ENCODE measurements at places on chromosomes 7 and 10.

GRCh38 chr7:114554781-114555537 is 140.3 kb downstream of the FOXP2 start:
- no peaks in the 10 kb centered on the region for H3K36me3 ChIP-seq
- H3K4me3 ChIP-seq = no peak overlapping the region
- no peak overlapping the region for H3K27ac ChIP-seq
- no peak for DNase-seq

- peaks cover 92% of the 10 kb centered on the region for H3K4me1 ChIP-seq
- peak overlapping the region; percentile 74 for H3K27ac ChIP-seq
- no peak for DNase-seq
- peaks cover 60% of the 10 kb centered on the region for H3K36me3 ChIP-seq
Observed at GRCh38 chr7:87213811-87214210, 5.7 kb downstream of the TMEM243 start.

DNA sequence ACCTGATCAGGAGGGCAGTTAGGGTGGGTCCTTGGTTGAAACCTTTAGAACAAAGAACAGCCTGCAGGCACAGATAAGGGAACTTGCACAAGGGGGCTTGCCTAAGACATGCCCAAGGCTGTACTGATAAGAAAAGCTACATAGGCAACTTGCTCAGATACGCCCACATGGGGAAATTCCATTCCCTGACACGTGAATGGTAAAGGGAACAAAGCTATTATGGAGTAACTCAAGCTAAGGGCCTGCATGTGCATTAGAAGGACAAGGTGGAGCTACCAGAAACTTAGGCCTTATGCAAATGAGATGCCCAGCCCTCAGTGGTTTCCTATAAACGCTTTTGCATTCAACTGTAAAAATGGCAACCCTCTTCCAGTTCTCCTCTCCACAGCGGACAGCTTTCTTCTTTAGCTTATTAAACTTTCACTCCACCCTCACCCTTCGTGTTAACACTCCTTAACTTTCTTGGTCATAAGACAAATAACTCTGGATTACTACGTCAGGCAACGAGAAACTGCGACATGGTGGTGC is 1192.1 kb upstream of the CELF2 start:
- no peak for DNase-seq
- no peaks in the 10 kb centered on the region for H3K27me3 ChIP-seq
- no peaks in the 10 kb centered on the region for H3K36me3 ChIP-seq
- no peaks in the 10 kb centered on the region for H3K4me1 ChIP-seq
- H3K27ac ChIP-seq = no peak overlapping the region

DNA sequence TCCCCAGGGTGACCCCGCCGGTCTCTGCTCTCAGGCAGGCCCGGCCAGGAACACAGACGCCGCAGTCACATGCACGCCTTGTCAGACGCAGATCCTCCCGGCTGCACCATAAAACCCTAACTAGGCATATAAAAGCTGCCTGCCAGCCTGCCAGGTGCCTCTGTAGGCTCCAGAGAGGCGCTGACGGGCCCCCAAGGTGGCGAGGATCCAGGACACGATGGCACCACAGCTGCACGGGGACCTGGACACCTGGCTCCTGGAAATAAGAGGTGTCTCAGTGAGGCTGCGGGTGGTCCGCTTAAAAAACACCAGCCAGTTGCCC is 21.9 kb upstream of the GDF10 start:
- H3K4me1 ChIP-seq = peaks cover 32% of the 10 kb centered on the region
- no peaks in the 10 kb centered on the region for H3K27me3 ChIP-seq
- H3K36me3 ChIP-seq = no peaks in the 10 kb centered on the region

DNA sequence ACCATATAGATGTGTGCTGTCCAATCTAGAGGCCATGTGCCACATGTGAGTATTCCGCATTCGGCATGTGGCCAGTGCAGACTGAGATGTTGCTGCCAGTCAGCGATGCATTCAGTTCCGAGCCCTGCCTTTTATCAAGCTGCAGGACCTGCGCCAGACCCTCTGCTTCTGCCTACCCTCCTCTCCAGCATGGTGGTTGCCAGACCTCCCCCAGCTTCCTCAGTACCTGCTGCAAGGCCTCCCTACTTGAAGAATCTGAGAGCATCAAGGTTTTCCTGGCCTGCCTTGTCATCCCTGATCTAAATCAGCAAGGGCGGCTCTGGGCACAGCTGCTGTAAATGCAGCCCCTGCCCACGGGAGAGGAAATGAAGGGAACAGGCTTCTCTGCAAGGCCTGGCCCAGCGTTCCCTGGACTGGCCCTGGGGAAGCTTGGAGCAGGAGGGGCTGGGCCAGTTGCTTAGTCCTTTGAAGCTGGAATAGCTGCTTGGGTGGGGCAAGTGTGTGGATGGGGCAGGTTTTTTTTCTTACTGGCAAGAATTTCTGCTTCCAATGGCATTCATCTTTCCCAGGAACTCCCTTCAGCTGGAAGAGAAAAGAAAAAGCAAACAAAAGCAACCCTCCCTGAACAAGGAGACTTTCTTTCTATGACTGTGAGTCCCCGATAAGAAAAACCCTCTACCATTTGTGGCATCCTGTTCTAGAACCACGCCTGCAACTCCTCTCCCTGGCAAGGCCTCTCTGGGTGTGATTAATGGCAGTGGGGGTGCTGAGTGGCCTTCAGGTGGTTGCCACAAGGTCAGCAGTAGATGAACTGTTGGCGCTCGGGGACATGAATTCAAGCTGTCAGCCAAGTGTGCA is 93.0 kb downstream of the NHLRC2 start:
- no peaks in the 10 kb centered on the region for H3K27me3 ChIP-seq
- no peak overlapping the region for H3K27ac ChIP-seq
- H3K36me3 ChIP-seq = no peaks in the 10 kb centered on the region
- H3K4me3 ChIP-seq = no peak overlapping the region

GRCh38 chr10:52256832-52257691 is 57.0 kb upstream of the DKK1 start:
- no peaks in the 10 kb centered on the region for H3K27me3 ChIP-seq
- DNase-seq = no peak
- H3K4me1 ChIP-seq = no peaks in the 10 kb centered on the region
- H3K36me3 ChIP-seq = no peaks in the 10 kb centered on the region
- no peak overlapping the region for H3K27ac ChIP-seq

DNA sequence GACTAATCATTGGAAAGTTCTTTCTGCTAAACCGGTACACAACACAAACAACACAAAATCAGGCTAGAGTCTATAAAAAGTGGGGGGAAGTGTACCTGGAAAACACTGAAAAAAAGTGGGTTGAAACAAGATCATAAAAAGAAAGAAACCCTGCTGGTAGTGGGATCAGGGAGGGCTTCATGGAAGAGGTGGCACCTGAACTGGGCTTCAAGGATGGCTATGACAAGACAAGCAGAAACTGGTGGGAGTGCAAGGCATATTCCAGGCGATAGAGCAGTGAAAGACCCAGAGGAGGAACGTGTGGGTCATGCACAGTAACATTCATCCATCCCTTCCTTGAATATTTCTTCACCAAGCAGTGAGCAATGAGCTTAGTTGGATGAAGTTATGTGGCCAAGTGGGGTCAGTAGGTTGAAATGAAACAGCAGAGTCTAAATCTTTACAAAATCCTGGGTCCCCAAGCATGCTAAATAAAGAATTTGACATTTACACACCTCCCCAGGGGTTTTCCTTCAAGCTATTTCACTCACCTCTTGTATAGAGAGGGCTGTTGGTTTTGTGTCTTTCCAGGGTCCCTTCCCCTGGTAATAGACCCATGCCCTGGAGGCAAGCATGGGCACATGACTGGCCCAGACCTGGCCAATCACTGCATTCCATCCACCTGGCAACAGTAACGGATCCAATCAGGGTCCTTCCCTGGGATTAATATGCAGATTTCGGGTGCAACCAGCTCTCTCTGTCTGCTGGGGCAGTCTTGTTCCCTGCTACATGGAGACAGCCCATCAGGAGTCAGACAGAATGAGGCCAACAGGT is 38.2 kb downstream of the SPOCK2 start:
- no peak overlapping the region for H3K4me3 ChIP-seq
- H3K27ac ChIP-seq = peak overlapping the region; percentile 36
- peaks cover 31% of the 10 kb centered on the region for H3K4me1 ChIP-seq

- no peak overlapping the region for H3K27ac ChIP-seq
- no peaks in the 10 kb centered on the region for H3K36me3 ChIP-seq
- no peak for DNase-seq
- H3K4me3 ChIP-seq = no peak overlapping the region
- no peaks in the 10 kb centered on the region for H3K27me3 ChIP-seq
Observed at GRCh38 chr7:146606628-146607027, 490.0 kb downstream of the CNTNAP2 start.

DNA sequence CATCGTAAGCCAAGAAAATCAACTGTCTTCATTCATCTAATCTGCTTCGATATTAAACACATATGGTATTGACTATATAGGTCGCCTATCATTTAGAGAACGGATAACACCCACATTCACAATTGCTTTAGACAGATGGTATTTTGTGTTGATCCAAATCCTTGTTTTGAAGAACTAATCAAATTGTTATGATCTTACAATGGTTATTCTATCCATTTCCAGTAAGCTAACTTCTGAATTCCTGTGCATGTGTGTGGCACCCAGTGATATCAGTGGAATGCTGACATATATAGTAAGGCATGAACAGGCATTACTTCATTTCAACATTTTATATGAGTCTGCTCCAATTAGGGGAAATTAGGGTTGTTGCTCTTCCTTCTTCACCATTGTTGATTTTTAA is 98.8 kb downstream of the SEMA3E start:
- H3K4me1 ChIP-seq = no peaks in the 10 kb centered on the region
- H3K27me3 ChIP-seq = no peaks in the 10 kb centered on the region
- H3K27ac ChIP-seq = no peak overlapping the region
- DNase-seq = no peak
- no peaks in the 10 kb centered on the region for H3K36me3 ChIP-seq

DNA sequence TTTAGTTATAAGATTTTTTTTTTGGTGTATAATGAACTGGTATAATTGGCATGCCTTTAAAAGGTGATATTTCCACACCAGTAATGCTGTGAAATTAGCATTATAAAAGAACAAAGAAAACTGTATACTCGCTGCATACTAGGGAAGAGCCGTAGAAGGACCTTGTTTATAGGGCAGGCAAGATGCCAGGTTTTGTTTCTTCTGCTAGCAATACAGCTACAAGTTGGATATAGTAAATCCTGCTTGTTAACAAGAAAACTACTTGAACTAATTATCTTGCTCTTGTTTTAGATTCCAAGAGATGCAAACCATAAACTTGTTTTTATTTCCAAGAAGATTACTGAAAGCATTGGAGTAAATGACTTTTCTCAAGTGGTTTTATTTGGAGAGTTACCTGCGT is 1.9 kb downstream of the DNAH11 start:
- no peak for DNase-seq
- no peak overlapping the region for H3K4me3 ChIP-seq
- H3K36me3 ChIP-seq = no peaks in the 10 kb centered on the region

DNA sequence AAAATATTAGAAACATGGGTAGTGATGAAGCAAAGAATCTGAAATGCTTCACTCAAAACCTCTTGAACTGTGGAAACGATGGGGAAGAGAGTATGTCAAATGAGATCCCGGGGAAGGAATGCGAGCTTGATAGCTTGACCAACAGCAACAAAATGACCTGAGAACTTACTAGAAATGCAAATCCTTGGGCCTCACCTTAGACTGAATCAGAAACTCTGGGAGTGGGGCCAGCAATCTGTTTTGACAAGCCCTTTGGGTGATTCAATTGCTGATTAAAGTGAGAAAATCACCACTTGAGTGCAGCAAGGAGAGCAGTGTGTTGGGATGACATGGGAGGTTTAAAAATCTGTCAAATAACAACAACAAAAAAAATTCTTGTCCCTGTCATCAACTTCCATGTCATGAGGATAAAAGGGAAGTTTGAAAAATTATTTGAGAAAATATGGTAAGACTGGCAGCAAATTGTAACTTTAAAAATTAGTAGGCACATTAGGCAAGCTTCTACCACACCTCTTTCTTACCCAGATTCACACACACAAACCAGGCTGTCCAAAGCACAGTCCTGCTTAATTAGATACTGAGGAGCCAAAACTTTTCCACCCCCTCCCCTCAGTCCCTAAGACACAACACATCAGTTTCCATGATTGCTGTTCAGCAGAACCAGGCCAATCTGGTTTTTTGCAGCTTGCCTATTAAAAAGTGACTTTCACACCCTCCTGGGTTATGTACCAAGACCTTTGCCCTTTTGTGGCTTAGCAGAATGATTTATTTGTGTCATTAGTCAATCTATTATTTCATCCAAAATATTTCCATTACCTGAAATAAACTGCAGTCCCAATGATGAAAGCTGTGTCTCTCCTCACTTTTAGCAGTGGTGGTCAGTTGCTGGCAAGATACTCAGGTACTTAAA is 15.6 kb downstream of the CALCR start:
- H3K4me1 ChIP-seq = peaks cover 6% of the 10 kb centered on the region
- DNase-seq = no peak

DNA sequence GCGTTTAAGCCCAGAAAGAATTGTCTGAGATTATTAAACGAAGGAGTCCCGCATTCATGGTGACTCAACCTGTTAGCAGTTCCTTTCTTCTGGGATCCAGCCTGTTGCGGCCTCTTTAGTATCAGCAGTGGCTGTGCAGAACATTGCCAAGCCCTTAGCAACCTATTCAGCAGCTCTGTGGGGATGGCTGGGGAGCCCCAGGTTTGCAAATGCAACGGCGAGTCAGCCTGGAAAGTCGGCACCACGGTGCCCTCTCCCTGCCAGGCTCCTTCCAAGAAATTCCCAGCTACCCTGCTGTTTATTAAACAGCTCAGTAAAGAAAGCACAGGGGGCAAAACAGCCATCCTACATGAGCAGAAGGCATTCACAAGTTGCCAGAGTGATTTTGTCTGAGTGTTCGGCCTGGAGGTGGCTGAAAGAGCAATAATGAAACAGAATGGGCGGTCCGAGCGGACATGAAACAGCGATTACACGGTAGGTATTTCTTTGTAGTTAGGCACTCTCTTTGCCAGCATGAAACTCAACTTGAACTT is 198.3 kb downstream of the BAMBI start:
- no peaks in the 10 kb centered on the region for H3K4me1 ChIP-seq
- H3K27ac ChIP-seq = no peak overlapping the region
- DNase-seq = no peak
- no peak overlapping the region for H3K4me3 ChIP-seq

GRCh38 chr10:71388583-71389310 is 8.0 kb upstream of the CDH23 start:
- no peaks in the 10 kb centered on the region for H3K36me3 ChIP-seq
- no peak overlapping the region for H3K27ac ChIP-seq
- no peak overlapping the region for H3K4me3 ChIP-seq
- H3K4me1 ChIP-seq = no peaks in the 10 kb centered on the region
- H3K27me3 ChIP-seq = peaks cover 10% of the 10 kb centered on the region

DNA sequence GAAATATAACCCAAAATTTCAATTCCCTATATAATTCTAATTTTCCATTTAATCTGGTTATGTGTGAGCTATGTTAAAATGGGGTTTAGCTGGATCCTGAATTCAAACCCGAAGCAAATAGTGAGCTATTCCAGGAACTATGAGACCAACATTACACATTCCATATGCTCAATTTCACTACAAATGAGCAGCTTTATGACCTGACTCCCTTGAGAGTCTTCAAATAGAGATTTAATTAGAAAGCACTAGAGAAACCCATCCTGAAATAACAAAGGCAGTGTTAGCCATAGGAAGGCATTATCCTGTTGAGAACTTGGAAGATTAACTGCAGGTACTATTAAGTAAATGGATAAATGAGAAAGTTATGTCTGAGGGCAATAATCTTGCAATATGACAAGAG is 890.0 kb downstream of the GRM8 start:
- H3K36me3 ChIP-seq = no peaks in the 10 kb centered on the region
- no peak overlapping the region for H3K27ac ChIP-seq
- no peak overlapping the region for H3K4me3 ChIP-seq

GRCh38 chr10:77441353-77442166 is 196.0 kb downstream of the KCNMA1 start:
- H3K27ac ChIP-seq = no peak overlapping the region
- DNase-seq = no peak
- H3K27me3 ChIP-seq = no peaks in the 10 kb centered on the region

GRCh38 chr7:44060091-44060947 is 5.0 kb downstream of the PGAM2 start:
- no peaks in the 10 kb centered on the region for H3K27me3 ChIP-seq
- no peak overlapping the region for H3K4me3 ChIP-seq
- H3K4me1 ChIP-seq = peaks cover 31% of the 10 kb centered on the region
- peaks cover 36% of the 10 kb centered on the region for H3K36me3 ChIP-seq
- H3K27ac ChIP-seq = no peak overlapping the region
